ENCODE measurements at places on chromosomes 2 and 18. TPM values are rescaled to one million over a fixed set of nuclear protein-coding genes. Genes with fewer than 3 reads are reported as not detected.

Gene SETBP1
- 0.71 TPM for polyA plus RNA-seq

Gene LYPD1
- not detected for polyA plus RNA-seq

Gene TMEM237
- polyA plus RNA-seq, result 9.0 TPM

Gene FNDC4
- polyA plus RNA-seq, result 11.3 TPM

Gene MEP1B
- not detected for polyA plus RNA-seq

Gene CKAP2L
- polyA plus RNA-seq, result 0.03 TPM

Gene LONRF2
- polyA plus RNA-seq, result 1.8 TPM

Gene LOXL3
- polyA plus RNA-seq, result 3.4 TPM

Gene PRPF40A
- 13.3 TPM for polyA plus RNA-seq

Gene FOXI3
- polyA plus RNA-seq, result not detected

Gene PREB
- polyA plus RNA-seq, result 73.7 TPM

Gene MOGAT1
- polyA plus RNA-seq, result 0.07 TPM

Gene POTEI
- not detected for polyA plus RNA-seq

Gene MYL1
- polyA plus RNA-seq, result 0.51 TPM

Gene NFE2L2
- polyA plus RNA-seq, result 28.8 TPM

Gene TMX3
- 21.8 TPM for polyA plus RNA-seq

Gene AFF3
- polyA plus RNA-seq, result 1.6 TPM

Gene UGT1A6
- not detected for polyA plus RNA-seq

Gene EML4
- polyA plus RNA-seq, result 2.9 TPM

Gene MALL
- 15.0 TPM for polyA plus RNA-seq

Gene NT5DC4
- not detected for polyA plus RNA-seq

Gene KCNIP3
- 6.8 TPM for polyA plus RNA-seq

Gene PLB1
- 1.4 TPM for polyA plus RNA-seq

Gene PROKR1
- 0.06 TPM for polyA plus RNA-seq

Gene GRB14
- polyA plus RNA-seq, result 112 TPM

Gene SLC66A2
- polyA plus RNA-seq, result 28.4 TPM

Gene SLC11A1
- 4.5 TPM for polyA plus RNA-seq

Gene PLEK
- 1.2 TPM for polyA plus RNA-seq

Gene GATA6
- polyA plus RNA-seq, result 36.7 TPM

Gene MARCO
- 0.66 TPM for polyA plus RNA-seq

Gene LYG2
- not detected for polyA plus RNA-seq

Gene RPL37A
- polyA plus RNA-seq, result 2,109 TPM

Gene PRKAG3
- polyA plus RNA-seq, result not detected

Gene METTL8
- polyA plus RNA-seq, result 3.8 TPM

Gene LPIN1
- 18.9 TPM for polyA plus RNA-seq

Gene BCL2
- polyA plus RNA-seq, result 1.5 TPM

Gene ALKAL2
- 1.3 TPM for polyA plus RNA-seq

Gene EVA1A
- 0.73 TPM for polyA plus RNA-seq

Gene ACVR1C
- 0.22 TPM for polyA plus RNA-seq

Gene INHBB
- 3.6 TPM for polyA plus RNA-seq

Gene RAX
- polyA plus RNA-seq, result not detected

Gene ALLC
- polyA plus RNA-seq, result 0.59 TPM

Gene HOXD3
- polyA plus RNA-seq, result 0.10 TPM

Gene CYP1B1
- 7.2 TPM for polyA plus RNA-seq

Gene GKN2
- polyA plus RNA-seq, result not detected

Gene ADD2
- 0.16 TPM for polyA plus RNA-seq

Gene RNF144A
- 3.6 TPM for polyA plus RNA-seq

Gene SH3BP4
- 8.7 TPM for polyA plus RNA-seq

Gene HJURP
- polyA plus RNA-seq, result 0.28 TPM

Gene CIB4
- not detected for polyA plus RNA-seq

Gene PDCD1
- 6.4 TPM for polyA plus RNA-seq

Gene FMNL2
- polyA plus RNA-seq, result 16.0 TPM

All from heart right ventricle (tissue), 16 donors.